ENCODE measurements at places on chromosomes 6 and 20. TPM values are rescaled to one million over a fixed set of nuclear protein-coding genes. Genes with fewer than 3 reads are reported as not detected.

DNA sequence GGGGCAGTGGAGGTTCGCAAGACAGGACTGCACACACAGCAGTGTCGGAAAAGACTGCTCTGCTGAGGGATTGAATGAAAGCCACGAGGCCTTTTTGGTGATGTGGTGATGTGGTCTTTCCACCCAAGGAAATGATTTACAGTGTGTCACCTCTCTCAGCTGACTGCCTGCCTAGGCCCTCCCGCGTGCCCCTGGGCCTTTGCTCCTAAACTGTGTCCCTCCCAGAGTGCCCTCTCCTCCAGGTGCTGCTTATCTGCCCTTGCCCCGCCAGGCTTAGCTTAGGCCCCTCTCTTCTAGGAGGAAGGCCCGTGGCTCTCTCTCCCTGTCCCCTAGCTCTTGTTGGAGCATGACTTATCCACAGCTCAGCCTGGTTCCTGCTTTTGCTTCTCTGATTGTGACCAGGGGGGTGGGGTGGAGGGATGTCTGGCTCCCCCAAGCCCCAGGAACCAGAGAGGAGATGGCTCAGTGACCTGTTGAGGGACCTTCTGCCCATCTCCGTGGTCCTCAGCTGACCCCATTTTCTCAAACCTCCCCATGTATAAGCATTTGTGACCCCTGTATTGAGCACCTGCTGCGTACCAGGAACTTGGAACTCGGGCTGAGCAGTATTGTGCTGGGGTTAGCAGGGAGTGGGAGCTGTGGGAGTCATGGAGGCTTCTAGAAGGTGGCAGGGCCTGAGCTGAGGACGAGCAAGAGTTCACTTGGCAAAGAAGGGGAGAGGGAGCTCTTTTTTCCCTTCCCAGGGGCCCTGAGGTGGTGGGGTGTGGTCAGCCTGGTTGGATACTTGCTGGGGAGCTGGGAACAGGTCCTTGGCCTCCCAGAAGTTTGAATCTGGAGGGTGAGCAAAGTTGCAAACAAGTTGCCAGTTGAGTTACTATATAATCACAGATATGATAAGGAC, 2.2 kb downstream of the SRC start:
- peak overlapping the region; percentile 24 for H3K27ac ChIP-seq
- H3K36me3 ChIP-seq, result peaks cover 9% of the 10 kb centered on the region
- peaks cover 44% of the 10 kb centered on the region for H3K4me1 ChIP-seq
- DNase-seq, result no peak

DNA sequence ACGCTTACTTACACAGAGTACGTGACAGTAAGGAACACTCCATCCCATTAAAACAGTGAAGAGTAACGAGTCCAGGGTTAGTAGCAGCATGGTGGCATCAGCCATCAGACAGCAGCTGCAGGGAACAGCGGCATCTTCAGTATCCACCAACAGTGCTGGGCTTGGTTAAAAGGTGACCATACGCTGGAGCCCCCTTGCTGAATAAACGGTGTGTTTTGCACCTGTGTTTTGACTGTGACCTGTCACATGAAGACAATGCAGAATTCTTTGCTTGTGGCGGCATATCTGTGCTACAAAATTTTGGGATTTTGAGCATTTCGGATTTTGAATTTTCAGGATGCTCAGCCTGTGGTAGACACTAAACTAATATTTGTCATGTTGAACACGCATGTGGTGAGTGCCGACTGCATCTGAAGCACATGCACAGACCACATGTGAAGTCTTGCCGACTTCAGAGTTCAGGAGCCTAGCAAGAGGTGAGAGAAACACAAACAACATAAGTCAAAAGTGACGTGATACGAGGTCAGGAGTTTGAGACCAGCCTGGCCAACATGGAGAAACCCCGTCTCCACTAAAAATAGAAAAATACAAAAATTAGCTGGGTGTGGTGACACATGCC, 69.3 kb upstream of the FRMD1 start:
- no peaks in the 10 kb centered on the region for H3K36me3 ChIP-seq
- no peak overlapping the region for H3K4me3 ChIP-seq
- no peaks in the 10 kb centered on the region for H3K4me1 ChIP-seq
- no peaks in the 10 kb centered on the region for H3K27me3 ChIP-seq
- no peak overlapping the region for H3K27ac ChIP-seq
- DNase-seq, result no peak

DNA sequence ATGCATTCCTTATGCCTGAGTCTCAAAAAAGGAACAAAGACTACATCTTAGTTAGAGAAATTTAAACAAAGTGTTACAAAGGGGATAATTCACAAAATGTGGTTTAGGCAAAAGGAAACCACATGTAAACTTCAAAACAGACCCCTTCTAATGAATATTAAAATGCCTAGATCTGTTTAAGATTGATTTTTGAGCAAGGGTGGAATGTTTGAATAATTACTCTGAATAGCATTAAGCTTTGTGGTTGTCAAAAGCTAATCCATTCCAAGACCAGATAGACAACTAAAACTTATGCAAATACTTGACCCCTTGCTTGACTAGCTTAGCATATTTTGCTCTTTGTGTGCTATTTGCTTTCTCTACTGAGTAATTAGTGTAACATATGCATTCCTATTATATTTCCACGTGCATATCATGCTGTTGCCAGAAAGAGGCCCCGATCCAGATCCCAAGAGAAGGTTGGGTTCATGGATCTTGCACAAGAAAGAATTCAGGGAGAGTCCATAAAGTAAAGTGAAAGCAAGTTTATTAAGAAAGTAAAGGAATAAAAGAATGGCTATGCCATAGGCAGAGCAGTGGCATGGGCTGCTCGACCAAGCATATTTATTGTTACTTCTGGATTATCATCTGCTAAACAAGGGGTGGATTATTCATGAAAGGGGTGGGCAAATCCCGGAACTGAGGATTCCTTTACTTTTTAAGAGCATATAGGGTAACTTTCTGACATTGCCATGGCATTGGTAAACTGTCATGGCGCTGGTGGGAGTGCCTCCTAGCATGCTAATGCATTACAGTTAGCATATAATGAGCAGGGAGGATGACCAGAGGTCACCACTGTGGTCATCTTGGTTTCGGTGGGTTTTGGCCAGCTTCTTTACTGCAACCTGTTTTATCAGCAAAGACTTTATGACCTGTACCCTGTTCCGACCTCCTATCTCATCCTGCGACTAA, 1193.4 kb upstream of the EYS start:
- no peaks in the 10 kb centered on the region for H3K4me1 ChIP-seq
- H3K4me3 ChIP-seq, result no peak overlapping the region
- no peak overlapping the region for H3K27ac ChIP-seq
- no peaks in the 10 kb centered on the region for H3K36me3 ChIP-seq

DNA sequence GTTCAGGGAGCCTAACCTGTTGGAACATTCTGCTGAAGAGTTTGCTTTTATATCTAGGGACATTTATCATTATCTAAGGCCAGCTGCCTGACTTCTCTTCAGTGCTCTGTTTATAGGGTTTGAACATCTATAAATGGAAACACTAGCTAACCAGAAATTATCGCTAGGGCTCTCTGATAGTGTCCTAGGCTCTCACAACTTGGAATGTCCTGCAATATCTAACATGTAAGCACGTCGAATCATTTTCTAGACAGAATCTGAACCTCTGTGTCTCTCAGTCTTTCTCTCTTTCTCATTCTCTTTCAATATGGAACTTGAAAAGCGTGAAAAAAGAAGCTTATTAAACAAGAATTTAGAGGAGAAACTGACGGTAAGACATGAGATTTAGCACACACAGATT, 92.5 kb upstream of the MLIP start:
- no peak for DNase-seq
- H3K4me3 ChIP-seq, result no peak overlapping the region
- no peaks in the 10 kb centered on the region for H3K4me1 ChIP-seq
- no peak overlapping the region for H3K27ac ChIP-seq
- H3K36me3 ChIP-seq, result no peaks in the 10 kb centered on the region

DNA sequence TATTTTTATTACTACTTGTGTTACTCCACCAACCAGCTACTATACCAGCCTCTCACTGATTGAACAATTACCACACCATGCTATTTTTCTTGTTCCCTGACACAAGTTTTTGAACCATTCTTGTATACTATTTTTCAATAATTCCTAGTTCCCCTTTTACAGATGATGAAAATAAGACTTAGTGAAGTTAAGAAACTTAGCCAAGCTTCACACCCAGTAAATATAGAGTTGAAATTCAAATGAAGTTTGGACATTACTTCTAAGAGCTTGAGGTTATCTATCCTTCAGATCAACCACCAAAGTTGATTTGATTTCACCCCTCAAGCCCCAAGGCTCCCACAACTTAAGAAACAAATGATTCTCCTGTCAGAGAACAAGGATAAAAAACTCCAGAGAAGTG, 13.1 kb upstream of the BCAS1 start:
- H3K36me3 ChIP-seq, result no peaks in the 10 kb centered on the region
- no peak overlapping the region for H3K4me3 ChIP-seq
- DNase-seq, result no peak
- peaks cover 6% of the 10 kb centered on the region for H3K4me1 ChIP-seq
- H3K27ac ChIP-seq, result no peak overlapping the region

DNA sequence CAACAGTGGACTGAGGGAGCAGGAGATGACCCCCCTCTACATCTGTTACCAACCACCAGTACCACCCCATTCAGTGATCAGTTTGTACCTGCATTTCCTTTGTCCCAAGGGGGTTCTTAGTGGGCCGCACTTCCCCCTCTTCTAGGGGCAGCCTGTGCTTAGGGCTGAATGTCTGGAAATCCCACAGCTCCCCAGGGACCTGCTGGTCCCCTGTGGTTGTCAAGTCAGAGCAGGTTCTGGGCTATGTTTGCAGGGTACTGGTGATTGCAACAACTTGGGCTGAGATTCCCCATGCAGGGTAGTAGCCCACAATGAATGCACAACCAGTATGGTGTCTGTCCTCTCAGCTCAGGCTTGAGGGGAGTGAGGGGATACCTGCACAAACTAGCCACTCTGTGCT, 39.7 kb upstream of the COL10A1 start:
- H3K4me1 ChIP-seq, result no peaks in the 10 kb centered on the region
- no peaks in the 10 kb centered on the region for H3K27me3 ChIP-seq
- H3K4me3 ChIP-seq, result no peak overlapping the region
- DNase-seq, result no peak
- no peak overlapping the region for H3K27ac ChIP-seq

DNA sequence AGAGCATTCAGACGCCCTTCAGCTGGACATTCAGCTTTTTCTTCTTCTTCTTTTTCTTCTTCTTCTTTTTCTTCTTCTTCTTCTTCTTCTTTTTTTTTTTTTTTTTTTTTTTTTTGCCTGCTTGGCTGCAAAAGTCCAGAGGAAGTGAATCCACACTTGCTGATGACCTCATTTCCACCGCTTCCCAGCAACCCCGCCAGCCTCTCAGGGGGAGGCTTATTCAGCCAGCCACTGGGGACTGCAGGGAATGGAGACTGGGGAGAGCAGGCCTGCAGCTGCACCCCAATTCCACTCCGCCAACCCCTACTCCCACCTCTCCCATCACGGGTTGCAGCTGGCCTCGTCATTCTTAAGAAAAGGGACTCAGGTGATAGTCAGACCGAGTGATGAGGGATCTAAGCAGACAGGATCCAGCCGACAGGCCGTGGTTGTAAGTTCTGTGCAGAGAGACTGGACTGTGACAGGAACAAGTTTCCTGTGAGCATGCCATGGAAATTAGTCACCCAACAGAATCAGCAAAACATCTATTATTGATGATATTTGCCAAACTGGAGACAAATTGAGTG, 59.0 kb upstream of the QKI start:
- no peaks in the 10 kb centered on the region for H3K4me1 ChIP-seq
- H3K27ac ChIP-seq, result no peak overlapping the region
- H3K27me3 ChIP-seq, result no peaks in the 10 kb centered on the region
- no peaks in the 10 kb centered on the region for H3K36me3 ChIP-seq

DNA sequence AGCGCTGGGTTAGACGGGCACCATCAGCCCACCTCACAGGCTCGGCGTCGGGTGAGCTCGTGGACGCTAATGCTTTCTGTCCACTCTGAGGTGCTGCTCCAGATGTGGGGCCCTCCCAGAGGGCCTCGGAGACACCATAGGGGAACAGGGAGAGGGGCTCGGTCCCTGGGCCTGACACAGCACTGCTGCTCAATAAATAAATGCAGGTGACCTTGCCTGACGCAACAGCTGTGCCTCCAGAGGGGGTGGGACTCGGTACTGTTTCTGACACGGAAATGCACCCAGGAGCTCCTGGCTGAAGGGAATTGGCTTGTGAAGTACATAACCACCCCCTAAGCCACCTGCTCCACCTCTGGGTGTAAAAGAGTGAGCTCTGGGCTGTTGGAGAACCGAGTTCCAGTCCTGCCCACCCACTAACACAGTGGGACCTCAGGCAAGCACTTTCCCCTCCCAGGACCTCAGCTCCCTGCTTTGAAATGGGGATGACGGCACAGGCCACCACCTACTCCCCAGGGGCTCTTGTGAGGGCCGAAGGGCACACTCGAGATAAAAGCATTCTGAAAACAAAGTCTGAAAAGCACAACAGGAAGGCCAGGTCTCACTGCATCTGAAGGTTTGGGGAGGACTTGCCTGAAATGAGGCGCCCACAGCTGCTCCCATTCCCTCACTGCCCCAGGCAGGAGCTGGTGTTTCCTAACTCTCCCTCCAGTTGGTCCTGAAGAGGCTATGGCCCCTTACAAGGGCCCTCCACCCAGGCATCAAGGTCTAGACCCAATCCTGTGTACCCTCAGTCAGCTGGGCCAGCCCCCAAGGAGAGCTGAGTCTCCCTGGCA, 6.7 kb downstream of the KCNK15 start:
- H3K4me3 ChIP-seq, result no peak overlapping the region
- no peak overlapping the region for H3K27ac ChIP-seq
- no peaks in the 10 kb centered on the region for H3K27me3 ChIP-seq
- no peak for DNase-seq
- no peaks in the 10 kb centered on the region for H3K36me3 ChIP-seq

Gene TTK
- total RNA-seq, result 37.4 TPM

Data from Caco-2 (cell line).